Erythroblast (primary cell): ENCODE measurements at places on chromosomes 12 and 14.

- DNase-seq = no peak
Measured at GRCh38 chr12:22173177-22173576, 127.2 kb downstream of the CMAS start.

- DNase-seq = no peak
Measured at GRCh38 chr12:90069711-90070110, 361.1 kb upstream of the ATP2B1 start.

DNA sequence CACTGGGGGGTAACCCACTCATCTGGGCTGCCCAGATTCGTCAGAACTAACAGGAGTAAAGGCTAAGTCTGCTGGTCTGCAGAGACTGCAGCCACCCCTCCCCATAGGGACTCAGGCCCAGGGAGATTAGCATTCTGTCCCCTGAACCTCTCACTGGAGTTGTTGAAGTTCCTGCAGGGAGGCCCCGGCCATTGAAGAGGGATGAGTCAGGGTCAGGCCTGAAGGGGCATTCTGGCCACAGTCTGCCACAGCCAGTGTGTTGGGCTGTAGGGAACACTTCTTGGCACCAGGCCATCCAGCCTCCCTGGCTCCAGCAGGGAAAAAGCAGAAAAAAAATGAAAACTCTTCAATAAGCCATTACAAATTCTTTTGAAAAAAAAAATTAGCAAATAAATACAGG lies 35.3 kb downstream of the KLRK1 start:
- DNase-seq = no peak

GRCh38 chr12:2101771-2102170 lies 49.0 kb downstream of the CACNA1C start:
- no peak for DNase-seq

DNA sequence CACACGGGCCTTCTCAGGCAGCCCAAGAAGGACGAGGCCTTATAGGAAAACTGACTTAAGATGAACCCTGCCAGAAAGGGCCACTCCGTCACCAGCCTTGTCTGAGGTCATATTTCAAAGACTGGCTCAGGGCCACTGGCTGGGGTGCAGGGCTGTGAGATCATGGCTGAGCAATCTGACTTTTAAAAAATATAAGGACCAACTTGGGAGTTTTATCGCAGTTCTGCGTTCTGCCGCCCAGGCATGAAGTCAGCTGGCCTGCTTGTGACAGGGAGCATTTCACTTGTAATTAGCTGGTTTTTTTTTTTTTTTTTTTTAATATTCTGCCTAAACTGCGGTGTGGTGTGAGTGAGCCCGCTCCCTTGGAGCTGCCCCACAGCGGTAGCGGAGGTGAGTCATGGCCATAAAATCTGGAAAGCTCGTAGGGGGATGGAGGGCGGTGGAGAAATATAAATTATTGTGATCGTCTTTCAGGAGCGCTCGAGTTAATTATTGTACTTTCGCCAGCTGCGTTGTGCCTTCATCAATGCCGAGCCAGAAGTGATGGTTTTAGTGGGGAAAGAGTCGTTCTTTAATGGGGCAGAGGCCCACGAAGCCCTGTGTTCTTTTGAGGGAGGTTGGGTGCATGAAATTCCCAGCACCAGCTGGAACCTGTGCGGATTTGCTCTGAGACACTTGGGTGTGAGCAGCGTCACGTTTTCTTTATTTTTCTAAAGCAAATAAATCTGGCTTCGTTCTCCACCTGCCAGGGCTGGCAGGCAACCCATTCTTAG lies 231.9 kb downstream of the C12orf75 start:
- no peak for DNase-seq

DNA sequence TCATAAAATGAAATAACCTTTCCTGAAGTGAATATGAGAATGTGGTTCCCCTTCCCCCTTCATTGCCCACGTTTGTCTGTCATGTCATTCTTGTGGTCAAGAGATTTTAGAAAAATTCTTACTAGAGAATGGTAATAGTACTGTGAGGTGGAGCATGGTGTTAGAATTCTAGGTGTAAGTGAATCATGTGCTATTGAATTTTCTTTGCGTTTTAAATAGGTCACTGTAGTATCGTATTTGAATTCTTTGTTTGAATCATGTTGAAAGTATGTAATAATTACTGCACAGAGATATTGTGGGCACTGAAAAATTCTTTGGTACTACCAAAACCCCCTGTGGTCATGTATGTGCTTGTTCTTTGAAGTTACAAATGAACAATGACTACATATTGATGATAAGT lies 49.9 kb downstream of the FUT8 start:
- DNase-seq = no peak
